ENCODE measurements at places on chromosomes 3 and 15.

DNA sequence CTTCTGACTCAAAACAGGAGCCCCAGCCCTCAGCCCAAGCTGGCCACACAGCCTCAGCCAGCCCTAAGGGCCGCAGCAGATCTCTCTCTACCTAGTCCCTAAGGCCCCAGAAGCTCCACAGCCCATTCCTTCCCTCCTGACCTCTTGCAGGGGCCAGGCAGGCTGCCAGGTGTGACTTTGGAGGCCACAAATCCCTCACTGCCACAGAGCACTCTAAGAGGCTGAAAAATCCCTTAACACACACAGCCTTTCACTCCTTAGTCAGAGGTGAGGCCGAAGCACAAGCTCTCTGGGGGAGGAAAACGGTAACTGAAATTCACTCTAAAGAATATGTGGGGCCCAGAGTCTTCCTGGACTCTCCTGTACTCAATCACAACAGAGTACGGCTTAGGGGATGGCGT is 23.3 kb downstream of the LRRC2 start:
- no peak for DNase-seq

GRCh38 chr3:115292131-115292530 is 145.0 kb upstream of the ZBTB20 start:
- DNase-seq = no peak

GRCh38 chr3:120931593-120931992 is 23.6 kb downstream of the STXBP5L start:
- no peak for DNase-seq

DNA sequence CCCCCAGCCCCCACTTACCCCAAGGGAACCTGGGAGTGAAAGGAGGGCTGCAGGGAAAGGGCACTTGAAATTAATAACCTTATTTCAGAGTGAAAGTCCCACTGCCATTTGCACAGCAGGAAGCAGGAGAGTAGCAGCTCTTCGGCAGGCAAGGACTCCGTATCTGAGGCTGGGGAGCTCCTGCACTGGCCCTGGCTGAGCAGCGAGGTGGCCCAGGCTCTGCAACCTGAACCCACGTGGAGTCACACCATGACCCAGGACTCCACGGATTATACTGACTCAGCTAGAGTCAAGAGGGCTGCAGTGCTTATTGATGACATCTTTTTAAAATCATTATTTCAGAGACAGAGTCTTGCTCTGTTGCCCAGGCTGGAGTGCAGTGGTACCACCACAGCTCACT is 214.5 kb downstream of the XXYLT1 start:
- DNase-seq = no peak

DNA sequence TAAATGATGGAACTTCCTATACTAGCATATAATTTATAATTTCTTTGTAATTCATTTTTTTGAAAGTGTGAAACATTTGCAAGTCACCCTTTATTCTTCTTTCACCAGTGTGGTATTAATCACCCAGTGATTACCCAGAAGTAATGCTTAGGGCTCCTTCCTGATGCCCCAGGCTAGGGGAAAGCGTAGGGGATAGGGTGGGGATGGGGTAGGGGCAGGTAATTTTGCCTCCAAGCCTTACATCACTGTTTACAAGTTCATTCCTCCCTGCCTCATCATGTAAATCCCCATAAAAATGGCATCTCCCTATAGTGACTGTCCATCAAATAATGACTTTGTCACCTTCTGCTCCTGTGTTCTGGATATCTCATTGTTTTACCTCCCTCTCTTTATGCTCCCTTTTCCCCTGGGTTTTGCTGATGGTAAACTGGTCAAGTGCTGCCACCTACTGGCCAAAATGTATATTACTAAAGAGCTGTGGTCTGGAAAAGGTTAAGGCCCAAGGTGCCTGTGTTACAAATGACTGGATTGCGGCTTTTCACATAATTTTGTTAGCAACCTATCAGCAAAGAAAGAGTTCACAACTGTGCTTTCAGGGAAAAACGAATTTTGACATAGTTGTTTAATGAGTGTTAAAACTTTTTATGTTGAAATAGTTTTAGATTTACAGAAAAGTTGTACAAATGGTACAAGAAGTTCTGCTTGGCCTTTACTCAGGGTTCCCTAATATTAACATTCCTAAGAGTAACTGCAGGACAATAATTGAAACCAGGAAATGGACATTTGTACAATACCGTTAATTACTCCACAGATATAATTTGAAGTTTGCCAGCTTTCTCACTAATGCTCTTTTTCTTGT is 54.7 kb downstream of the ONECUT1 start:
- peak; percentile 73 for DNase-seq

GRCh38 chr3:10360478-10360877 is 39.6 kb upstream of the SEC13 start:
- no peak for DNase-seq

DNA sequence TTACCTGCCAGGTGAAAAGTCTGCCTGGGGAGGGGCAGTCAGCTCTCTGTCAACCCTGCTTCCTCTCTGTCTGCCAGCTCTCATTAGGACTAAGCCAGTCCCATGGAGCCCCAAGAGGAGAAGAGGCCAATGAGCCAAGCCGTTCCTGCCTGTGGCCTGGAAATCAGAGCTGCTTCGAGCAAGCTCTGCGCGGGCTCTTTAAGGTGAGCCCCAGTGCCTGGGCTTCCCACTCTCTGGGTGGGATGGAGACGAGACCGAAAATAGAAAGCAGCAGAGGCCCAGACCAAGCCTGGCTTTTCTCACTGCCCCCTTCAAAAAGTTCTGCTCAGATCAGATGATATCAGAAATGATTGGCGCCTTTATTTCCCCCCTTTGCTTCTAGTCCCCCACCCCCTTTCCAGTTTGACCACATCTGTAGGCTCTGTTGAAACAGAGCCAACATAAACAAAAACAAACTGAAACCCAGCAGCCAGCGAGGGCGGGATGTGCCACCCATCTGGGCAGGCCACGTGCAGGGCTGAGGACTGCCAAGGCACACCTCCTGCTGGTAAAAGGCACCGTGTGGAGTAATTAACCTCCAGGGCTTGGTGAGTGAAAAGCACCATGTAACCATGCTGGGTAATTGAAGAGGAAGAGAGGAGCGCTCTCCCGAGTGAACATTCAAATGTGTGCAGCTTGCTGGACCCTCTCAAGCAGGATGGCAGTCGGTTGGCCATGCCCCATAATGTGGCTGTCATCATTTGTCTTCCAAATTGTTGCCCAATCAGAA is 471.0 kb upstream of the PROK2 start:
- DNase-seq = no peak

DNA sequence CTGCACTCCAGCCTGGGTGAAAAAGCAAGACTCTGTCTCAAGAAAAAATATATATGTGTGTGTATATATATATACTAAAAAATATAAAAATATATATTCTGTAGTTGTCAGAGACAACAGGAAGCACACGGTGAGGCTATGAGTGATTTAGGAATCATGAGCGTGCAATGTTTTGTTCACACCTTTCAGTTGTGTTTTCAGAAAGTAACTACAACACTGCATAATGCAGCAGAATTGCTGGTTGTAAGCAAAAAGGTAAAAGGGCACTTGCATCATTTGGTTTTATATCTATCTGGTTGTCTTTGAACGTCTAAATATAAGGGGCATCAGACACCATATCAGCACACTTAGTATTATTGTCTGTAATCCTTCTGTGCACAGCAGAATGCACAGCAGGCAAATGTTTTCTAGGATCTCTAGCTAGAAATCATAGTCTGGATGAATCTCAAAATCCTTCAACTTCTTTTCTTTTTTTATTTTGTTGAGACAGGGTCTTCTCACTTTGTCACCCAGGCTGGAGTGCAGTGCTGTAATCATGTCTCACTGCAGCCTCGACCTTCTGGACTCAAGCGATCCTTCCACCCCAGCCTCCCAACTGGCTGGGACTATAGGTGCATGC is 44.8 kb downstream of the CCR3 start:
- no peak for DNase-seq

DNA sequence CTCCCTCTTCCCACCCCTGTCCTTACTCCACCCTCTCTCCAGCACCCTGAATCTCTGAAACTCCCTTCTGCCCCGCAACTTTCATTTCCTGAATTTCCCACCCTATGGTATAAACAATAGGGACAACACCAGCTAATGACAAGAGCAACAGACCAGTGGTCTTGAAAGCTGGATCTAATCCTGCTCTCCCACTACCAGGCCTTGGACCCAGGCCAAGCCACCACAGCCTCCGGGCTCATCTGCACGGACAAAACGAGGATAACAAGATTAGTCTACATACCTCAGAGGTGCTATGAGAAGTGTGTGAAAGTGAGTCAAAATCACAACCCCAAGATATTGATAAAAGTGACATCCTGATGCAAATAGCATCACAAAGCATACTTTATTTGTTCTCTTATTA is 128.6 kb downstream of the ERC2 start:
- DNase-seq = no peak

GRCh38 chr3:72144773-72145505 is 360.0 kb upstream of the PROK2 start:
- no peak for DNase-seq

DNA sequence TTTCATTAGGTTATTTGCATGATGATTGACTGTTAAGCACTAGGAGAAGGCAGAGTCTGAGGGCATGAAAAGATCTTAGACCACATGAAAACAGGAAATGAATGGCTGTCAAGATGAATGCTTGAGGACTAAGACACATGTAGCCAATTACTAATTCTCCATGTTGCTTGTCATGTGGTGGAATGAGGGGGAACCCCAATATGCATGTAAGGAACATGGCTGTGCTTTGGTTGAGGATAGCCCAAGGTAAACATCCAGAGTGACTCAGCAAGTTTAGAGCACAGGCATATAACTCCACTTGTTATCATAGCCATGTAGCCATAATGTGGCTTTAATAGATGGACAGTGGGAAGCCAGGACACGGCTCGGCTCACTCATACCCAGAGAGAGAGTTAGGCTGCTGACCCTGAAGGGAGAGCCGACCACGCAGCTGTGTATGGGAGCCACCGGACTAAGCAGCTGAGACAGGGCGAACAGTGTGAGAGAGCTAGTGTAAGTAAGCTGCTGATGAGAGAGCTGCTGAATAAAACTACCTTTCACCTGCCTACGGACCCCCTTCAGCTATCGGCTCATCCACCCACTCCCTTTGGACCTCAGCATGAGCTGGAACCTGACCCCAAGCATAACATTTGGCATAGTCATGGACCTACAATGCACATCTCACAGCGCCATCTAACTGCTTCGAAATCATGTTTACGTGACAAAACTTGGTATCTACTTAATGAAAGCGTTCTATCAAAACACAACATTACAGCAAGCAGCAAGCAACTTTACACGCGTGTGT is 37.6 kb downstream of the ANO10 start:
- peak; percentile 52 for DNase-seq

DNA sequence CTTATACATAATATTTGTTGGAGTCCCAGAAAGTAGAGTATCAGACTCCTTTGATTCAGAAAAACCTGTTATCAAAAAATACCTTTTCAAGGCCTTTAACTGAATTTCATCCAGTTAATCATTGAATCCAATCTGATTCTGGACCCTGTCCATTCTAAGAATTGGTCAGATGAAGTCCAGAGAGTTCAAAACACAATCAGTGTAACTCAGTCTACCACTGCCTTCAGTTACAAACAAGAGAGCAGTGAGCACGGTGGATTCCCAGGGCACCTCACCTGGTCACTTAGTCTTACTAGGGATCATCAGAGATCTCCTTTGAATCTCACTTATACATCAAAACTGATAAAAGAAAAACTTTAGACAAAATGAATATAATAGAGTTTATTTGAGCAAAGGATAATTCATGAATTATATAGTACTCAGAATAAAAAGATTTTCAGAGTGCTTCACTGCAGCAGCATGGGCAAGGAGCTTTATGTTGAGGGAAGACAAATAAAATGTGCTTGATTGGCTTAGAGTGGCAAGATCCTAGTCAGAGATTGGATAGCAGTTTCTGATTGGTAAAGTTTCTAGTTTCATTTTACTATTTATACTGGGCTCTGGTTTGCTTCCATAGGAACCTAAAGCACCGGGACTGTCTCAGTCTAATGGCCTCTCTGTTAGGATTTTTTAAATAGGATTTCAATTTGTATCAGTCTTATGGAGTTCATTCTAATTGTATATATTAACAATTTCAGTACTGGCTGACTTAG is 474.9 kb upstream of the GOLIM4 start:
- no peak for DNase-seq

DNA sequence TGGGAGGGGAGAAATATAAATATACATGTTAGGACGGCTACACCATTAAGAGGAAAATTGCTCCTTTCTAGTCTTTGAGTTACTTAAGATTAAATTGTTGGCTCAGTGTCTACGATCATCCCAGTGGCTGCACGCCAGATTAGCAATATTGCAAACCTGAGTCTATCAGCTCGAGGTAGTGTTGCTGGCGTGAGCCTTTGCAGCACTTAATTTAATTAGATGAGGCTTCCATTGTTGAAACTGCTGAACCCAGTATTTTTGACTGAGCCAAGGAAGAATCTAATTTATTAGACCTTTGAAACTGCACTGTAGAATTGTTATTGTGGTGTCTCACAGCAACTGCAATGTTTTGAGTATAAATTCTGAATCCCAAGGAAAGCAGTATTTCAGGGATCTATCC is 782.4 kb upstream of the ROBO1 start:
- no peak for DNase-seq

DNA sequence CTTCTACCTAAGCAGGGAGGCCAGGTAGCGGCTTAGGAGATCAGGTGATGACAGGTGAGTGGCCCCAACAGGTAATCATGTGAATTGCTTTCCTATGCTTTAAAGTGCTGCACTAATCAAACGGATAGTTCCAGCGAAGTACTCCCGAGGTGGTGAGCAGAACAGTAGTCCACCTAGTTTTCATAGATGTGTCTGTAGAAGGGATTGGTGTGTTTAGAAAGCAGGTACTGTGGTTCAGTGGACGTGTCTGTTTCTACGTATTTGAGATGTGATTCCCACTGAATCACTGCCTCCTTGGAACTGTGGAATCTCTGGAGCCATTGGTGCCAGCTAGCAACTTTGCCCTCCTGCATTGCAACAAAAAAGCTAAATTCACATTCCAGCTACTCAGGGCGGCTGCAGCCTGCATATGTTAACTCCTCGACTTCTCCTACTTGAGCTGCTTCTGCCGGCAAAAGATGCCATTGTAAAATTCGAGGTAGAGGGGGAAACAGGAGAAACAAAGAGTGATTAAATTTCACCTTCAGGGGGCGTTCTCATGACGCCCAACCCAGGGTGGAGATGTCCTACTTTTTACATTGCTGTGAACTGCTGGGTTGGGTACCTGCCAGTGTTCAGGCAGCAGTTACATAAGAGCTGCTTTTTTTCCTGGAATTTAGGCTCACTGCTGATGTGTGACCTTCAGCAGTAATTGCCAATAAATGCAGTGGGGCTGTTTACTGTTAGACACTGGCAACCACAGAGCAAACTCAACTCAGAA is 227.3 kb downstream of the ITPR1 start:
- DNase-seq = peak; percentile 59

GRCh38 chr3:52248816-52249547 is 3.4 kb downstream of the PPM1M start:
- no peak for DNase-seq

DNA sequence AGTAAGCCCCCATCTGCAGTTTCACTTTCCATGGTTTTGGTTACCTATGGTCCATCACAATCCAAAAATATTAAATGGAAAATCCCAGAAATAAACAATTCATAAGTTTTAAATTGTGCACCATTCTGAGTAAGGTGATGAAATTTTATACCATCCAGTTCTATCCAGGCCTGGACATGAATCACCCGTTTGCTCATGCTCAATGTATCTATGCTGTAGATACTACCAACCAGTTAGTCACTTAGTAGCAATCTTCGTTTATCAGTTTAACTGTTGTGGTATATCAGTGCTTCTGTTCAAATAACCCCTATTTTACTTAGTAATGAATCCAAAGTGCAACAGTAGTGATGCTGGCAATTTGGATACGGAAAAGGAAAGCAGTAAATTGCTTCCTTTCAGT is 381.9 kb upstream of the AGTR1 start:
- DNase-seq = peak; percentile 15

- DNase-seq = no peak
Measured at GRCh38 chr3:50202353-50203112, 2.5 kb upstream of the SLC38A3 start.

All from fibroblast of skin of back (primary cell).